ENCODE measurements at places on chromosomes 5 and 9.

GRCh38 chr5:138662599-138662998 lies 87.4 kb upstream of the HSPA9 start:
- no peak for DNase-seq

DNA sequence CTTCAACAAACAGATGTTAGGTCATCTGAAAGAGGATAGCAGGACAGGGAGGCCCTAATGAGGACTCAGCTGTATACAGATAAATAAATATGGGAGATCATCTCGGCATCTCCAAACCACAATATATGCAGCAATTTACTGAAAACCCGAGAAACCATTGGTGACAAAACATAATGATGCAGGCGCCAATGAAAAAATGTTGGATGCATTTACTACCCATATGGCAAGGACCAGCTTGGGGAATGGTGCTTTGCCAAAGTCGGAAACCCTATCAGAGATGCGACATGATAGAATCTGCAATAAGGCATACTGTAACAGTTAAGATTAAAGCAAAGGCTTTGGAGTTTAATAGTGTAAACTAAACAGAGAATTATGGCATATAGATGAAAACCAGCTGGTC lies 92.0 kb downstream of the SNCAIP start:
- DNase-seq = no peak

DNA sequence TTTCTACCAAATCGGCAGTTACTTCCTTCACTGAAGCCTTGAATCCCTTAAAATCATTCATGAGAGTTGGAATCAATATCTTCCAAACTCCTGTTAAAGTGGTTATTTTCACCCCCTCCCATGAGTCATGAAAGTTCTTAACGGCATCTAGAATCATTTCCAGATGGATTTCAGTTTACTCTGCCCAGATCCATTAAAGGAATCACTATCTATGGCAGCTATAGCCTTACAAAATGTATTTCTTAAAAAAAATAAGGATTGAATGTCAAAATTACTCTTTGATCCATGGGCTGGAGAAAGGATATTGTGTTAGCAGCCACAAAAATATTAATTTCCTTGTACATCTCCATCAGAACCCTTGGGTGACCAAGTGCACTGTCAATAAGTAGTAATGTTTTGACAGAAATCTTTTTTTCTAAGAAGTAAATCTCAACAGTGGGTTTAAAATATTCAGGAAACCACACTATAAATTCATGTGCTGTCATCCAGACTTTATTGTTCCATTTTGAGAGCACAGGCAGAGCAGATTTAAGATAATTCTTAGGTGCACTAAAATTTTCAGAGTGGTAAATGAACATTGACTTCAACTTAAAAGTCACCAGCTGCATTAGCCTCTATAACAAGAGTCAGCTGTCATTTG lies 767.7 kb downstream of the DTWD2 start:
- DNase-seq = no peak

DNA sequence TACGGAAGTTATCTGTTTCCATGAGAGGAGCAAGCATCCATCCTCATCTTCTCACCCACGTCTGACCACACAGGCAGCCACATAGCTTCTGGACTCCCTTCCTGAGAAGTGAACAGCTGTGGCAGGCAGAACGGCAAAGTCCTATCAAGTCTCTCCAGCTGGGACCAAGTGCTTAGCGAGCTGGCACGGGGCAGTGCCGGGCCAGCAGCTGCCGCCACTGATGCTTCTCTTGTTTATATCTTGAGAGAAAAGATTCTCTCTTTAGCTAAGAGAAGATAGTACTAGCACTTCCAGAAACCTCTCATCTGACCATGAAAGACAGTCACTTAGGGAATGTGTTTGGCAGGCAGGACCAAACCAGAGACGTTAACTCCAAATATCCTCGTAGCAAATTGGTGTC lies 37.2 kb downstream of the PLAC8L1 start:
- no peak for DNase-seq

- DNase-seq = no peak
Measured at GRCh38 chr5:68662804-68663307, 431.0 kb upstream of the SLC30A5 start.

DNA sequence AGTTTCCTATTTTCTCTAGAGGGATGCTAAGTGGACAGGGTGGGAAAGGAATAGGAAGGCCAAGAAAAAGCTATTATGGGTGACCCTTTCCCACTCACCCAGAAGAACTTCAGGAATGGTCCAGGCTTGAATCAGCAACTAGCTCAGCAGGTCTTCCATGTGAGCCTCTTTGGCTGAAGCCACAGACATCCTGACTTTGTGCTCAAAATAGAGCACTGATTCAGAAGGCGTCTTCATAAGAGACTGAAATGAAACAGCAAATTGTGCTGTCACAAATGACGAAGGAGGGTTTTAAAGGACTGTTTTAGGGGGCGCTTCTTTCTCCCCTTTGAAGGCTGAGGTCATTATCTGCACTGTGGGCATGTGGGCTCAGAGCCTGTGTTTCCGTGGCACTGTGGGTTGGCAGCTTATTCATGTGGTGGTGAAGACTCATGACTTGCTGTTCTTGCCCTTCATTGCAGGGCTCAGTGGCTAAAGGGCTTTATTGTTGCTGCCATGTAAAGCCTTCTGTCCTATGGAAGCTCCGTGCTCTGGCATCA lies 65.8 kb upstream of the NFIL3 start:
- no peak for DNase-seq

DNA sequence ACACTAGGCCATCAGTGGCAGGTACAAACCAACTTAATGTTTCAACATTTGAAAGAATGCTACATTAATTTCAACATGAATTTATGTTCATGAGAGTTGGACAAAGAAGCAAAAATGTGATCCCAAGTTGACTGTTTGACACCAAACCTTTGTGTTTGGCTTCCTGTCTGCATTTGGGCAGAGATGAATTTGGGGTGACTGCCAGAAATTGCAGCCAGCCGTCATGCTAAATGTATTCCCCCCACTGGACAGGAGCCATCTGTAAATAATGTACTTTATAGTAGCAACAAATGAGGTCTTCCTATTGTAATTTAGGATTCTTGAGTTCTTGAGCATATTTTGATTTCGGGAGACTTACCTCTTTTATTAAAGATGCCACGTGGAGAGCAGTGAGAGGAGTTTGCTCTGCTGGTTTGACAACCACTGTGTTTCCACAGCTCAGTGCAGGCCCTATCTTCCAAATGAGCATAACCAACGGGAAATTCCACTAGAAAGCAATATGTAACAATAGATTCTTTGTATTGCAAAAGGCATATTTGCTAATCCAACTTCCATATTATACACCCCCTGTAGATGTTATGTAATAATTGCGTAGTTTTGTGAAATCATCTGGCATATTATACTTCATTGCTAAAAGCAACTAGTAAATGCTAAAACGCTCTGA lies 27.6 kb downstream of the ALDH1A1 start:
- DNase-seq = no peak

DNA sequence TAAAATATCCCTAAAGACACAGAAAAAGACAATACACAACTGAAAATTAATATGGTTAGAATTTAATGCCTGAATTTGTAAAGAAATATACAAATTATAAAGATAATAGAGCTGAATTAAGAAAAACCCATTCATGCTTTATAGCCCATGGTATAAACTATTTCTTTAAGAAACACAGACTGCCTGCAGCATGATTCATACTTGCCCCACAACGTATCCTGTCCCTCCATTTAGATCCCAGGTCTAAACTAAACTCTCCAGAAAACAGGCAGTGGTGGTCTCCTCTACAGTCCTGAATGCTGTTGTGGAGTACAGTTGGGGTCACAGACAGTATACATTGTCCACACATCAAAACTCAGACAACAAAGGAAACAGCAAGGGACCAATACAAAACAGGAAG lies 24.8 kb downstream of the IL6ST start:
- no peak for DNase-seq
